ENCODE measurements at places on chromosomes 12 and 14. TPM values are rescaled to one million over a fixed set of nuclear protein-coding genes. Genes with fewer than 3 reads are reported as not detected.
A peak's percentile ranks its signal among the peaks of the same experiment; 100 is the strongest.

DNA sequence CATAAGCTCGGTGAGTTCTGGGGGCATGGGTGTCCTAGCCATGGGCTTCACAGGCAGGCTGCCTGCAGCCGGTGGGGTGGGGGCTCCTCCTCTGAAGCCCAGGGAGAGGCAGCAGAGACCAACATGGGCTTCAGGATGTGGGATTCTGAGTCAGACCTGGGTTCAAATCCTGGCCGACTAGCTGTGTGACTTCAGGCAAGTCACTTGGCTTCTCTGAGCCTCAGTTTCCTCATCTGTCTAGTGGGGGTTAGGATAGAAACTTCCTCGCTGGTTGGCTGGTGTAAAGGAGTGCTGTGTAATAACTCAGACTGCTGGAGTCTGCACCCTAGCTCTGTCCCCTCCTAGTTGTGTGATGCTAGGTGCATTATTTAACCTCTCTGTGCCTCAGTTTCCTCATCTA is 12.2 kb downstream of the RNFT2 start:
- DNase-seq: no peak

Gene DHRS4L2
- 8.1 TPM for total RNA-seq

- peak; percentile 94 for DNase-seq
Measured at GRCh38 chr12:52023182-52023975, 16.6 kb downstream of the TAMALIN start.

Gene FAM222A
- total RNA-seq: 4.4 TPM

GRCh38 chr12:126457776-126458175 is 1392.5 kb downstream of the AACS start:
- no peak for DNase-seq

Gene PLCZ1
- not detected for total RNA-seq

- DNase-seq: no peak
Measured at GRCh38 chr12:67449591-67450052, 180.5 kb downstream of the CAND1 start.

Gene NDUFA9
- 94.2 TPM for total RNA-seq
